NCI-H1105 (cell line): ENCODE measurements at places on chromosomes 11 and 22.

DNA sequence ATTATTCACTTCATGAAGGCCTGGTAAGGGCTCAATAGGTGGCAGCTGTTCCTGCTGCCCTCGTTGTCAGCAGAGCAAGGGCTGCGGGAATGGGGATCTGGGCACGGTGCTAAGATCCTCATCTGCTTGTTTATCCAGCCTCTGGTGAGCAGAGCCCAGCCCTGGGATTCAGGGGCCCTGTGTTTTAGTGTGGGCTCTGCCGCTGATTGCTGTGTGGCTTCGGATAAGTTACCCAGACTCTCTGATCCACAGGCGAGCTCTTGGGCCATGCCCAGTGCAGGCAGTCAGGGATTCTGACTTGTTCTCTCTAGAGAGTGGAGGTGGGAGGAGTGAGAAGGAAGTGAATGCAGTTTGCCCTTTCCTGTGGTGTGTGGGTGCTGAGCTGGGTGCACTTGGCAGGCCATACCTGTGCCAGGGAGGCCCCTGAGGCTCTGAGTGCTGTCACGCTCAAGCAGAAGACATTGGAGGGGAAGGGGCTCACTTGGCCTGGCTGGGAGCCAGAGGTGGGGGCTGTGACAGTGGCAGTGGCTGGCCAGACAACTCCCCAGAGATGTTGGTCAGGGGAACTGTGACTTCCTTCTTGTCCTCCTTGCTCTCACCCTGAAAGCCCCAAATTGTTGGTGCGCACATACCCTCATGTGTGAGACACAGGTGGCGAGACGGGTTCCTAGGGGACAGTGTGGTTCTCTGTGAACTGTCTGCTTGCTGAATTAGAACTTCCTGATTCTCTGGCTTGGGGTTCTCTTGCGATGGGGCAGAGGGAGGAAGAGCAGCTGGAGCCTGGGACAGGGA, 43.7 kb downstream of the CD82 start:
- no peak for DNase-seq

DNA sequence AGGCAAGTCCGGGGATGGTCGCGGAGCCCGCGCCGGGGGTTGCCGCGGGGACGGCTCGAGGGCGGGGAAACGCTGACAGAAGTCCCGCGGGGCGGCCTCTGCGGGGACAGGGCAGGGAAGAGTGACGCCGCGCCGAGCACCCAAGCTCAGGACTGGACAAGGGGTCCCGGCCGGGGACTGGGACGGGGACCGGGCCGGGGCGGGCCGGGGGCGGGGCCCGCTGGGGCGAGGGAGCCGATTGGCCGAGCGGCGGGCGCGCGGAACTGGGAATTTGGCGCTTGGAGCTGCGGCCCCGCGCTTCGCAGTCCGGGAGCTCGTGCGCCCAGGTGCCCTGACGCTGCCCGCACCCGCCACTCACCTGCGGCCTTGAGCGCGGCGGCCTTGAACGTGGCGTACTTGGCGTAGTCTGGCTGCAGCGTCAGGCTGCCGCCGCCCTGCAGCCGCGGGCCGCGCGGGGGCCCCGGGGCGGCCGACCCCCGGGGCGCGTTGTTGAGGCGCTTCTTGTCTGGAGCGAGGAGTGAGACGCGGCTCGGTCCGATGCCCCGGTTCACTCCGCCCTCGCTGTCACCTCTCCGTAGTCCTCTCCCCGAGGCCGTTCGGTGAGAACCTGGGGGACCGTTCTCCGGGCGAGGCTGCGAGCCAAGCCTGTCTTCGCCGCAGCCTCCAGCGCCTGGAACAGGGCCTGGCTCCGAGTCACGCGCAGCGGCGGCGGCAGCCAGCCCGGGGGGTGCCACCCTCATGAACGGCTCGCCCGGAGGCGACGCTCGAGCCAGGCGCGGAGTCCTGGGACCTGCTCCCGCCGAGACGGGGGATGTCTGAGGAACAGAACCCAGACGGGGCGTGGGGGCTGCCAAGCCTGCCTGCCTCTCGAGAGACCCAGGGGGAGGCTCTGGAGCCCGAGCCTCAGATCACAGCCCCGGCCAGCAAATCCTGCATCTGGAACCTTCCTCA, 4.5 kb downstream of the SHISA8 start:
- DNase-seq, result no peak

DNA sequence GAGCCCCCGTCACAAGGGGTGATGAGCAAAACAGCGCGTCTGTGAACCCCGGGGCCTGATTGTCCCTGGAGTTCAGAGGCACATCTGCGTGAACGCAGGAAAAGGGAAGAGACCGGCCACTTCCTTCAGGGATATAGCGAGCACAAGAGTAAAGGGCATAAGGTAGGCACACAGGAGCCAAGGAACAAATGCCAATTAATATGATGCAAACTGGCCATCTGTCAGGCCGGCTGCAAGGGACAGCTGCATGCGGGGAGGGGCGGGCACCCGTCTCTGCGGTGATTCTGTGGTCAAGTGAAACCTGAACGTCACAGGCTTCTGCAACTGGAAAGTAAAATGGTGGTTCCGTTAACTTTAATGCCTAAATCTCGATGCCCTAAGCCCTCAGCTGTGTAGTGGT, 64.7 kb downstream of the TRIM29 start:
- no peak for DNase-seq

GRCh38 chr11:34084637-34085036, 20.8 kb upstream of the NAT10 start:
- DNase-seq, result no peak
